ENCODE measurements at places on chromosomes 5 and 9.

GRCh38 chr9:1839909-1840308 is 175.2 kb upstream of the SMARCA2 start:
- DNase-seq: no peak

DNA sequence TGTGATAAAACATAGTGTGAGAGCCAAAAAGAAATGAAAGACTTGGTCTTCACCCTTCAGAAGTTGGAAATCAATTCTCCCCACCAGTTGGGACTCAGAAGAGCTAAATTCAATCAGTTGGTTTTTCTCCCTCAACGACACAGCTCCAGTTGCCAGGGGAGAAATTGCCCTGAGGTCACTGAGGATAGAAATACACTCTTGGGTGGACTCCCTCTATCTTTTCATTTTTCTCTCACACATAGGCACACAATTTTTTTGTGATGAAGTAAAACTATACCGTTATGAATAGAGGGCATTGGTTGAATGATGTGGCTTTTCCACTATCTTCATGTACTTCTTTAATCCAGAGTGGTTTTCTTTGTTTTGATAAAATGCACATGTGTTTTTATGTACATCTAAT is 80.2 kb downstream of the ZNF366 start:
- DNase-seq: no peak

GRCh38 chr5:88878976-88879375 is 4.0 kb downstream of the MEF2C start:
- no peak for DNase-seq

GRCh38 chr5:139763930-139764791 is 31.4 kb upstream of the PSD2 start:
- no peak for DNase-seq

DNA sequence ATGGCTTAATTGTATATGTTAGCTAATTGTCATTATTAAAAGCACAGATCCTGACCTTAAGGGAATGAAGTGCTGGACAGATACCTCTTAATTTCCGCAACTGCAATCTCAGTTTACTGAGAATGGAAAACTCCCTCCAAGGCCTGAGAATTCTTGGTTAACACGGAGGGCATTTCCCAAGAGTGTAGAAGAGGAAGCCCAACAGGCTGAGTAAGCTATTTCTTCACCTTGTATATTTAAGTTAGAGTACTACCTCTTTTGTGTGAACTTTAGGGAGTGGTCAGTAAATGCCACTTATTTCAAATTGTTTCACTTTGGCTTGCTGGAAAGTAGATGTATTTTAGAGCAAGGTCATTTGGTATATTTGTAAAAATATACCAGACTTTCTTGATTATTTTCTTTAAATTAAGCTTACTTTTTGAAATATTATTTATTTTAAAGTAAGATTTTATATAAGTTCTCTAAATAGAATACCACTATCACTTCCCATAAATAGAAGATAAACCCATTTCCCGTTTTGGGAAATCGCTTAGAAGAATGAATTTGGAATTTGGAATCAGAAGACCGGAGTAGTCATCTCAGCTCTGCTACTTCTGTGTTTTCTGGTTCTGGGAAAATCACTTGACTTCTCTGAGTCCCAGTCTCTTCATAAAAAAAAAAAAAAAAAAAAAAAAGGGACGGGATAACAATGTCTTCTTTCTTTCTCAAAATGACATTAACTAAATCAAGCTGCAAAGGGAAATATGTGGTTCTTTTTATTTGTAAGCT is 26.0 kb upstream of the C9orf72 start:
- no peak for DNase-seq

All from gastrocnemius medialis (tissue), 4 donors.